Stimulated activated CD4-positive, alpha-beta T cell treated with anti-CD3 and anti-CD28 coated beads, Interleukin-12 subunit alpha, Interleukin-12 subunit beta, amount 100 ng/mL, for 48 hours (primary cell): ENCODE measurements at places on chromosomes 6 and 20.

- DNase-seq = no peak
Observed at GRCh38 chr6:105112577-105112976, 67.2 kb downstream of the POPDC3 start.

GRCh38 chr6:11459079-11459610, 78.4 kb upstream of the TMEM170B start:
- no peak for DNase-seq

GRCh38 chr6:46338131-46338530, 153.1 kb downstream of the RCAN2 start:
- no peak for DNase-seq

DNA sequence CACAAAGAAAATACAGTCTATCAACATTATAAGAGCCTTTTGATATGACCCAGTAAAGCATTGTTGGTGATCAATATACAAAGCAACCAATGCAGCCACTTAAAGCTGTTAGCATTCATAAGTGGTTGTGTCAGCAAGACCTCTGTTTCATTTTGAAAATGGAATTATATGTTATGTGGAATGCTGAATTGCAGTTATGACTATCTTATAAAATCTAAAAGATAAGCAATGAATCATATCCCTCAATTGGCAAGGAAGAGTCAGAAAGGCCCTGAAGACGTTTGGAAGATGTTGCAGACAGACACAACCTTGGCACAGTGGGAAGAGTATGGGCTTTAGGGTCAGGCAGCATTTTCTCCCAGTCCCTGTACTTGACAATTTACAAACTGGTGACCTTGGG, 93.8 kb upstream of the RNF217 start:
- no peak for DNase-seq

GRCh38 chr20:63241272-63241671, 5.6 kb downstream of the BIRC7 start:
- no peak for DNase-seq

GRCh38 chr20:12207875-12208274, 290.2 kb downstream of the BTBD3 start:
- DNase-seq = no peak

- no peak for DNase-seq
Observed at GRCh38 chr6:50128420-50129005, 78.8 kb upstream of the DEFB112 start.

GRCh38 chr20:60381643-60382400, 423.6 kb downstream of the CDH26 start:
- no peak for DNase-seq
